Astrocyte (in vitro differentiated cells and primary cell): ENCODE measurements at places on chromosomes 16 and 17. TPM values are rescaled to one million over a fixed set of nuclear protein-coding genes. Genes with fewer than 3 reads are reported as not detected.
A peak's percentile ranks its signal among the peaks of the same experiment; 100 is the strongest.

The PRSS33 gene
- not detected in 2 replicates for total RNA-seq

The CPNE7 gene
- total RNA-seq: 6.7 and 7.5 TPM in 2 replicates

The OR4D1 gene
- total RNA-seq: not detected in 2 replicates

The DPEP3 gene
- total RNA-seq: not detected in 2 replicates

The HES7 gene
- 0.64 and 1.0 TPM in 2 replicates for total RNA-seq

The KRTAP2-3 gene
- total RNA-seq: 3.8 and 7.1 TPM in 2 replicates

GRCh38 chr17:14434506-14434905, 133.6 kb downstream of the HS3ST3B1 start:
- H3K36me3 ChIP-seq: no peaks in the 10 kb centered on the region
- no peaks in the 10 kb centered on the region for H3K27me3 ChIP-seq
- no peak for DNase-seq
- no peaks in the 10 kb centered on the region for H3K4me1 ChIP-seq
- no peak overlapping the region for H3K4me3 ChIP-seq
- no peak overlapping the region for H3K27ac ChIP-seq

DNA sequence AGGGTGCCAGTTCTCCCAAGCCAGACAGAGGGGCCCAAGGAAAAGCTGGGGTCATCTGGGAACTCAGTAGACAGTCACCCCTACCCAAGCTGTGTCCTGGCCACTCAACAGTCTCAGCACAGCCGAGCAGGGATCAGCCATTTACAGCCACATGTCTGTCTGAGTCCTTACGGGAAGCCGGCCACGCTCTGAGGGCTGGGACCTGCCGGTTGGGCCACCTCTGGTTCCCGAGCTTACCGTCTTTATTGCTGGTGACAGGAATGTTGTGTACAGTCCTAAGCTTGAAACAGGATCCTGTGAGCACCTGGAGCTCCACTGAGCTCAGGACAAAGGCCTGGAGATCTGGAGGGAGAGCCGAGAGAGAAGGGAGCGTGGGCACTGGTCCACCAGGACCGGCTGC, 59.8 kb downstream of the TIMM22 start:
- no peak for DNase-seq
- H3K27me3 ChIP-seq: no peaks in the 10 kb centered on the region
- H3K36me3 ChIP-seq: peaks cover 25% of the 10 kb centered on the region
- no peak overlapping the region for H3K4me3 ChIP-seq
- peaks cover 6% of the 10 kb centered on the region for H3K4me1 ChIP-seq
- no peak overlapping the region for H3K27ac ChIP-seq

GRCh38 chr17:65750631-65751115, 189.2 kb upstream of the AXIN2 start:
- no peak overlapping the region for H3K27ac ChIP-seq
- H3K27me3 ChIP-seq: no peaks in the 10 kb centered on the region
- no peak overlapping the region for H3K4me3 ChIP-seq

DNA sequence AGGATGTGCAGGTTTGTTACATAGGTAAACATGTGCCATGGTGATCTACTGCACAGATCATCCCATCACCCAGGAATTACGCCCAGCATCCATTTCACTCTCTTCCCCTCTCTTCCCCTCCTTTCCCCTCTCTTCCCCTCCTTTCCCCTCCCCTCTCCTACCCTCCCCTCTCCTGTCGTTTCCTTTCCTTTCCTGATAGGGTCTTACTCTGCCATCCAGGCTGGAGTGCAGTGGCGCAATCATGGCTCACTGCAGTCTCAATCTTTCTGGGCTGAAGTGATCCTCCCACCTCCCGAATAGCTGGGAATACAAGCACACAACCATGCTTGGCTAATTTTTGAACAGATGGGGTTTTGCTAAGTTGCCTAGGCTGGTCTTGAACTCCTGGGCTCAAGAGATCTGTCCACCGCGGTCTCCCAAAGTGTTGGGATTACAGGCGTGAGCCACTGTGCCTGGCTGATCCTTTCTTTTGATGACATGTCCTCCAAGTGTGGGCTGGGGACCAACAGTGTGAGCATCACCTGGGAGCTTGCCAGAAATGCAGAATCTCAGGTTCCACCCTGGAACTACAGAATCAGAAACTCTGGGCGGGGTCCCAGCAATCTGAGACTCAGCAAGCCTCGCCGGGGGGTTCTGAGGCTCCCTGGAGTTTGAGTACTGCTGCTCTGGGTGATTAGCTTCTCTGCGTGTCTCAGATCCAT, 10.8 kb downstream of the ATP2C2 start:
- no peak overlapping the region for H3K27ac ChIP-seq
- H3K4me3 ChIP-seq: no peak overlapping the region
- peaks cover 19% of the 10 kb centered on the region for H3K27me3 ChIP-seq
- no peak for DNase-seq
- no peaks in the 10 kb centered on the region for H3K36me3 ChIP-seq

- H3K4me1 ChIP-seq: peaks cover 7% of the 10 kb centered on the region
- H3K27ac ChIP-seq: no peak overlapping the region
- no peaks in the 10 kb centered on the region for H3K36me3 ChIP-seq
- no peak for DNase-seq
- H3K4me3 ChIP-seq: no peak overlapping the region
- peaks cover 16% of the 10 kb centered on the region for H3K27me3 ChIP-seq
Measured at GRCh38 chr17:77647531-77647930, 311.0 kb upstream of the TNRC6C start.

DNA sequence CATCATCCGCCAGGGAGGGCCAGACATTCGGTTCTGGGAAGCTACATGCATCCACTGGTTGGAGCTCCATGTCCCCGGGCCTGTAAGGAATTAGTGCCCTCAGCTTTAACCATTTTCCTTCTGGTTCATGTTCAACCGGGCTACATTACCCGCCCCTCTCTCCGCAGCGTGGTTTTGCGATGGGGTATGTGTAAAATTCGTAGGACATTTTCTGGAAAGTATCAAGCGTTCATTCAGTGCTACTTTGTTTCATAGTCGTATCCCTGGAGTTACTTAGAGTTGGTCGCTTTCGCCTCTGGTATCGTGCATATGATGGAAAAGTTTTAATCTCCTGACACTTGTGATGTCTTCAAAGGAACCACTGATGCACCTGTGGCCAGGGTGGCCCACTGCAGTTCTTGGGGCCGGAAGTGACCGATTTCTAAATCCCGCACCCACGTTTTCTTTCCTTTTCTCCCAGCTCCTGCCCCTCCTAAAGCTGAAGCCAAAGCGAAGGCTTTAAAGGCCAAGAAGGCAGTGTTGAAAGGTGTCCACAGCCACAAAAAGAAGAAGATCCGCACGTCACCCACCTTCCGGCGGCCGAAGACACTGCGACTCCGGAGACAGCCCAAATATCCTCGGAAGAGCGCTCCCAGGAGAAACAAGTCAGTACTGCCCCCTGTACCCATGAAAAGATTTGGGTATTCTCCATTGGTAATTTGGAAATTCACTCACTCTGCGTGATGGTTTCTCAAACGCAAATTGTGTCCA, 637 bp downstream of the RPL23A start:
- no peak for DNase-seq
- H3K27me3 ChIP-seq: no peaks in the 10 kb centered on the region
- H3K27ac ChIP-seq: peak overlapping the region; percentile 87
- peaks cover 38% of the 10 kb centered on the region for H3K36me3 ChIP-seq
- H3K4me1 ChIP-seq: peaks cover 62% of the 10 kb centered on the region
- H3K4me3 ChIP-seq: peak overlapping the region; percentile 84
